Activated T-helper 1 cell treated with anti-CD3 and anti-CD28 coated beads, Interleukin-12 subunit alpha, Interleukin-12 subunit beta, Interleukin-2, Interleukin-4 antibody, amounts not matched to agents 30 ng/mL and 10 ng/mL and 1 ng/mL, durations not matched to agents 14 hours and 24 hours and 36 hours (primary cell): ENCODE measurements at places on chromosomes 7 and 10. TPM values are rescaled to one million over a fixed set of nuclear protein-coding genes. Genes with fewer than 3 reads are reported as not detected.

The NAT16 gene
- 0.08 TPM in 1 of 2 replicates, not detected in the other for total RNA-seq

The FANK1 gene
- total RNA-seq = not detected in 2 replicates

The VSTM4 gene
- 0.20 and 0.23 TPM in 2 replicates for total RNA-seq

The TCAF1 gene
- total RNA-seq = 13.1 and 13.8 TPM in 2 replicates

The C1QL3 gene
- total RNA-seq = 0.10 TPM in 1 of 2 replicates, not detected in the other

The NUTM2A gene
- total RNA-seq = 0.31 TPM in 1 of 2 replicates, not detected in the other

The LRRD1 gene
- not detected in 2 replicates for total RNA-seq

The PHTF2 gene
- 30.9 and 31.2 TPM in 2 replicates for total RNA-seq

The FAM180A gene
- total RNA-seq = not detected in 2 replicates

The SMARCD3 gene
- total RNA-seq = 2.4 and 3.1 TPM in 2 replicates

The SAMD9L gene
- total RNA-seq = 17.2 and 22.4 TPM in 2 replicates

The KLF14 gene
- total RNA-seq = not detected in 2 replicates

The MUC3A gene
- not detected in 2 replicates for total RNA-seq

The SPDYE8 gene
- total RNA-seq = not detected in 2 replicates

The KEL gene
- total RNA-seq = 0.49 TPM in 1 of 2 replicates, not detected in the other

The CRTAC1 gene
- total RNA-seq = not detected in 2 replicates

The NKX2-3 gene
- total RNA-seq = not detected in 2 replicates

The ZMYND11 gene
- total RNA-seq = 31.1 and 31.4 TPM in 2 replicates

The COL17A1 gene
- total RNA-seq = not detected in 2 replicates

The OR2A12 gene
- total RNA-seq = not detected in 2 replicates

The INMT gene
- total RNA-seq = 0.23 TPM in 1 of 2 replicates, not detected in the other

The TAS2R4 gene
- total RNA-seq = 0.78 and 0.86 TPM in 2 replicates

The ADRB1 gene
- not detected in 2 replicates for total RNA-seq

The CCDC3 gene
- total RNA-seq = 0.13 TPM in 1 of 2 replicates, not detected in the other

The ACTR3C gene
- 8.2 and 9.8 TPM in 2 replicates for total RNA-seq

The PRSS37 gene
- total RNA-seq = not detected in 2 replicates

The ZCCHC24 gene
- total RNA-seq = 0.52 and 0.59 TPM in 2 replicates

The USP6NL gene
- 0.64 and 0.78 TPM in 2 replicates for total RNA-seq

The C10orf62 gene
- not detected in 2 replicates for total RNA-seq

The PAPOLB gene
- total RNA-seq = not detected in 2 replicates

The SVOPL gene
- total RNA-seq = not detected in 2 replicates

The TBX20 gene
- total RNA-seq = 0.15 and 0.23 TPM in 2 replicates

The SHH gene
- not detected in 2 replicates for total RNA-seq

The SYT15B gene
- 0.15 and 0.23 TPM in 2 replicates for total RNA-seq

The HMX3 gene
- total RNA-seq = not detected in 2 replicates

The TRPV5 gene
- not detected in 2 replicates for total RNA-seq

The TPK1 gene
- 11.5 TPM in 2 replicates for total RNA-seq

The CYP26C1 gene
- not detected in 2 replicates for total RNA-seq

The IGF2BP3 gene
- total RNA-seq = 2.5 and 2.7 TPM in 2 replicates

The SFXN4 gene
- 58.2 and 58.7 TPM in 2 replicates for total RNA-seq

The PLAU gene
- total RNA-seq = 0.37 and 0.60 TPM in 2 replicates

The LIPK gene
- not detected in 2 replicates for total RNA-seq

The LUC7L2 gene
- total RNA-seq = 179 and 194 TPM in 2 replicates

The NXPH1 gene
- total RNA-seq = not detected in 2 replicates

The WDR11 gene
- total RNA-seq = 53.0 and 53.1 TPM in 2 replicates

The CALHM1 gene
- not detected in 2 replicates for total RNA-seq

The LOXL4 gene
- total RNA-seq = not detected in 2 replicates

The HGF gene
- total RNA-seq = not detected in 2 replicates

The TMEM213 gene
- 0.08 TPM in 1 of 2 replicates, not detected in the other for total RNA-seq

The SNCG gene
- total RNA-seq = 0.49 and 0.56 TPM in 2 replicates

The LMBR1 gene
- total RNA-seq = 53.5 and 55.5 TPM in 2 replicates

The EMX2 gene
- total RNA-seq = not detected in 2 replicates

The XRCC2 gene
- total RNA-seq = 24.0 and 24.5 TPM in 2 replicates

The DNAAF5 gene
- 42.7 and 52.4 TPM in 2 replicates for total RNA-seq

The PDE6C gene
- total RNA-seq = not detected in 2 replicates

The FXYD4 gene
- 0.44 TPM in 1 of 2 replicates, not detected in the other for total RNA-seq

The MSMB gene
- total RNA-seq = not detected in 2 replicates
